ENCODE measurements at places on chromosomes 7 and 10.

- no peak for DNase-seq
Observed at GRCh38 chr7:70190281-70190680, 592.0 kb downstream of the AUTS2 start.

DNA sequence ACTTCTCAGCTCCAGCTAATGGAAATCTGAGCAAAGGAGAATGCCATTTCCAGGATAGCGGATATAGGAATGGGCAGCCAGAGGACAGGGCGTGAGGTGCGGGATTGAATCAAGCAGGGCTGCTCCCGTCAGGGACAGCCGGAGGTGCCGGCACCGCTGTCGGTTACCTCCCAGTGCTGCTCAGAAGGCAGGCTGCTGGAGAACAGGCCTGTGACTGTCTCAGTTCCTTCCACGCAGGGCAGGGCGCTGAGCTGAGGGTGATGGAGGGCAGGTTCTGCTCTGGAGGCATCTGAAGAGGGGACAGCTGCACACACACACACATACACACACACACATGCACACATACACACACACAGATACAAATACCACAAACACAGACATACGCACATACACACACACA lies 111.1 kb downstream of the DOCK1 start:
- DNase-seq = no peak

DNA sequence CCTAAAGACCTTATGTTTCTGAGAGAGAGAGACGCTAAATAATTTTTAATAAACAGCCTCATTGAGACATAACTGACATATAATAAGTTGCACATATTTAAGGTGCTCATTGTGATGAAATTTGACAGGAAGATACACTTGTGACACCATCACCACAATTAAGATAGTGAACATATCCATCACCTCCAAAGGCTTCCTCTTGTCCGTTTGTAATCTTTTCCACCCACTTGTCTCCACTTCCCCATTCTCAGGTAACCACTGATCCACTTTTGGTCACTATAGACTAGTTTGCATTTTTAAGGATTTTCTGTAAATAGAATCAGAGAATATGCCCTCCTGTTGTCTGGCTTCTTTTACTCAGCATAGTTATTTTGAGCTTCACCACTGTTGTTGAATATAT lies 195.1 kb upstream of the WDR11 start:
- DNase-seq = no peak

GRCh38 chr7:102236592-102237287 lies 49.9 kb upstream of the SH2B2 start:
- peak; percentile 42 for DNase-seq

DNA sequence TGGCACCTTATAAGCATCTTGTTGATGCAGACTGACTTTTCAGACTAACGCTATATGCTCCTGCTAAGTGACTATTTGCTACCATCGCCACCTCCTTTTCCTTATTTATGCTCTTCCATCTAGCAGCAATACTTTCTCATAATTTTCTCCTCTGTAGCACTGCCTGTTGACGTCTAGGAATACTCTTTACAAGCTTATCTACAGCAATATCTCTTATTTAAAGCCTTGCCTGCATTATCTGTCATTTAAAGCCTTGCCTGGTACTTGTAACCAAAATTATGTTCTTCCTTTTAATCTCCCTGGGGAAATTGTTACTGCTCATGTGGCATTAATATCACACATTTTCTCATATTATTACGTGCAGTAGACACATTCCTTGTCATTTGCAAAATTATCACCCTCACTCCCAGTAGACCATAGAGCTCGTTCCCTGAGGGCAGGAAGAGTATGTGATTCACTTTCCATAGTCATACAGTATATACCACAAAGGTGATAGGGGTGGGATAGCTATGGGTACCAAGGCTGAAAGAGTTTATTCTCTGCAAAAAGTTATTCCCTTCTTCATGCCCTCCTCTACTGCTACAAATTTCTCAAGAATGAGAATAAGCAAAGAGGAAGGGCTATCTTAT lies 359.7 kb upstream of the PCDH15 start:
- DNase-seq = no peak

- DNase-seq = no peak
Observed at GRCh38 chr7:111162692-111163091, 71.8 kb downstream of the LRRN3 start.

Data from kidney capillary endothelial cell (primary cell).